ENCODE measurements at places on chromosomes 12 and 14.

DNA sequence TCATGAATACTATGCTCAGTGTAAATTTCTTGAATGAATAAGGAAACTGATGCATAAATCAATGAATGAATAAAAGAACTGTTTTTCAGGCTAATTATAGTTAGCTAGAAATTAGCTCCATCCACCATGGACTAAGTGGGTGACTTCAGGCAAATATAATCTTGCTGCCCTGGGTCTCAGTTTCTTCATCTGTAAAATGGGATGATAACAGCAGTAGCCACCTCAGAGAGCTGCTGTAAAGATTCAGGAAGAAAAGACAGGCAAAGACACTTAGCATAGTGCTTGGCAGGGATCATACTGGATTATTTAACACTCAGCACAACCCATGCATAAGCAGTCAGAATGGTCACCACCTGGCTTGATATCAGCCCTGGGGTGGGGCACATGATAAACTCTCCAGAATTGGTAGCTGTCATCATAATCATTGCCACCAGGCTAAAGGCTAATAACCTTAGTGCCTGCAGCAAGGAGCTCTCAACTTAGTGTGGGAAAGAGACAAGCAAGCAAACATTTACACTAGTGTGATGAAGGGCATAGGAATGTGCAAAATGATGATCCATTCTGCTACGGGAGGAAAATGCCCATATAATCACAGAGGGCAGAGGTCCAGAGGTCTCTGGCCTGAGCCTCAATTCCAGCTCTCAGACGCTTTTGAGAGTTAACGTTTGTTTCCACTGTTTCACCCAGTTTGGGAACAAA is 234.7 kb upstream of the TBX3 start:
- no peak for DNase-seq

GRCh38 chr14:77647853-77648252 is 31.4 kb upstream of the SPTLC2 start:
- no peak for DNase-seq

GRCh38 chr12:100251917-100252316 is 15.0 kb downstream of the DEPDC4 start:
- no peak for DNase-seq

DNA sequence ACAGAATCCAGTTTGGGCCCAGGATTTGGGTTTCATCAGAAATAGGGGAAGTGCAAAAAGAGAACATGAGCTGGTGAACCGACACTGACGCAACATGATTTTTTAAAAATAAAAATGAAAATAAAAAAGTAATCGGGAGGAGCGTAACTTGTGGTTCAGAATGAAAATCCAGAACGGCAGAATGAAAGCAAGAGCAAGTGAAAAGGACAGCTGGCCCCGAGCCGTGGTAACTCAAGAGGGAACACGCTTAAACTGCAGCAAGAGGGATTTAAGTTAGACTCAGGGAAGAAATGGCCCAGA is 1.6 kb downstream of the SLC6A12 start:
- DNase-seq: no peak

- DNase-seq: peak; percentile 55
Observed at GRCh38 chr14:96126339-96126782, 78.3 kb upstream of the BDKRB2 start.

DNA sequence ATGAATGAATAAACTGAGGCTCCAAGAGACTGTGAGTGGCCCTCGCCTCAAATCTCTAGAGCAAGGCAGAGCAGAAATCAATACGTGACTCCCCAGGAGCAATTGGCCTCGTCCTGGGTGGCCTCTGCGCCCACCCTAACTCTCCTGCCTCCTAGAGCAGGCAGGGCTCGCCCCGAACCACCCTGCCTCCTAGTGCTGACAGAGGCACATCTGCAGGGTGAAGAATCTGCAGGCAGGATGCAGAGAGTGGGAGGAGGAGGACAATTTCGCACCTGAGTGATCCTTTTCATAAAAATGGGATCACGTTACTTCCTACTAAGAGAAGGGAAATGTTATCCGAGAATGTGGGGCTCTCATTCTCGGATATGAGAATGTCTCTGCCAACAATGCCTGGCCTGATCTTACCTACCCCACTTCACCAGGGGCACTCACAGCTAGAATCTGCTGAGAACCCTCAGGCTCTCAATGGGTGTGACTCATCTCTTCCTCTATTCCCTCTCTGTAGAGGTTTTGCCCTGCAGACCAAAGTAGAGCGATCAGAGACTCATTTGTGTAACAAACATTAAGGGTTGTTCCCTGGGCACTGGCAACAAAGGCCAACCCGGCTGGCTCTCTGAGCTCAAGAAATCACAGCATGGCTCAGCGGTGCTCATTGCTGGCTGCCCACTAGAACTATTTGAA is 61.7 kb upstream of the BCL2L14 start:
- DNase-seq: peak; percentile 46

DNA sequence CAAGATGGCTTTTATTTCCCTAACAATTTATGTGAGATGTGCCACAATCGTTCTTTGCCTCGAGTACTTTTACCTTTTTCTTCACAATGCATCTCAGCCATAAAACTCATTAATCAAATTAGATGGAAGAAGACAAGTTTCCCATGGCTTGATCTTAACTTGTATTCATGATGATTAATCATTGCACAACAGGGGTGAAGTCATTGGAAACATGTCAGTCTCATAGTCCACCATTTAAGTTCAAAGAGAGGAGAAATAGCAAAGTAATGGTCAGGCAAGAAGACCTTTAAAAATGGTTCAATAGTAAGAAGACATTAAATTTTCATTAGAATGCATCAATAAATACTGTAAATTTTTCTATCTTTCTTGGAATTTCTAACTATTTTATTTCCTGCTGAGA is 136.3 kb downstream of the FOXG1 start:
- no peak for DNase-seq

DNA sequence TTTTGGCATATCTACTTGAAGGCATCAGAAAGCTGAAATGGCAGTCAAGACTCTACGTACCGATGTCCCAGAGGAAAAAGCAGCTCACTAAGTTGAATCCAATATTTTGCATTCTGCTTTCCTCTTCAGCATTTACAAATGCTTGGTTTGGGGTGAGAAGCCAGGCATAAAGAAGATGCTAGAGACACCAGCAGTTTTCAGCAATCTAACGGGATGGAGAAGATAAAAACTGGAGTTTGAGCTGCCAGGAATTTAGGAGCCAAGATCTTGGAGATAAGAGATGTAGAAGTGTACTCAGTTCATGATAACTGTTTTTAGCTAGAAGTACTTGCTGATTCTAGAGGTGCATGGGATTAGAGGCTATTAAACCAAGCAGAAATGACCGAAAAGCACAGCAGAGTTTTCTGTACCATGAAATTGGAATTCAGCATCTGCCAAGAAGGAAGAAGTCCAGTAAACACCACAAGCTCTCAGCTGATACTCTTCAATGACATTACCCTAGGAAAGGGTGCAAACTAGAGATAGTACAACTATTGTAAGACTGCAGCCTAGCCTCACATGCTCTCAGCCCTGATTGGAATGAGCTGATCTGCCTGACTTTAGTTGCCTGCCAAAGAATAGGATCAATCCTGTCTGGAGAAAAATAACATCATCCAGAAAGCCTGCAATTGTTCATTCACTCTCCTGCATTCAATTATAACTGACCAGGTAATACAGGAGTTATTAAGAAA is 7.4 kb upstream of the ALDH1L2 start:
- no peak for DNase-seq

- no peak for DNase-seq
Observed at GRCh38 chr12:100365411-100365810, 8.5 kb downstream of the SLC17A8 start.

DNA sequence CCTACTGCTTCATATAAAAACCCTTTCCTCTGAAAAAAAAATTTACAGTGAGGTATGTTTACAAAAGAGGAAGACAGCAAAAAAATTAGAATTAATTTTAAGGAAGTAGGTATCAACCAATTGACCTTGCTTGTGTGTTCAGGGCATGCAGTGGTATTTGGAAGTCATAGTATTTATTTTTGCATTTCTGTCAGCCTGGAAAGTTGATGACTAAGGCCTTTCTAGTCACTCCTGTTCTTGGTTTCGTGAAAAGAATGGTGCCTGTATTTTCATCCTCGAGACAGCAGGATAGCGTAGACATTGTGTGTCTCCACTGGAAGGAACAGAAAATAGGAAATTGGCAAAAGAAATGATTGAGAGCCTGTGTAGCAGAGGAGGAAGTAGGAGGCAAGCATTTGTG is 24.5 kb downstream of the SLC16A7 start:
- no peak for DNase-seq

GRCh38 chr12:108826101-108826806 is 31.1 kb downstream of the SSH1 start:
- no peak for DNase-seq

GRCh38 chr14:32470161-32470715 is 141.1 kb downstream of the AKAP6 start:
- DNase-seq: no peak

DNA sequence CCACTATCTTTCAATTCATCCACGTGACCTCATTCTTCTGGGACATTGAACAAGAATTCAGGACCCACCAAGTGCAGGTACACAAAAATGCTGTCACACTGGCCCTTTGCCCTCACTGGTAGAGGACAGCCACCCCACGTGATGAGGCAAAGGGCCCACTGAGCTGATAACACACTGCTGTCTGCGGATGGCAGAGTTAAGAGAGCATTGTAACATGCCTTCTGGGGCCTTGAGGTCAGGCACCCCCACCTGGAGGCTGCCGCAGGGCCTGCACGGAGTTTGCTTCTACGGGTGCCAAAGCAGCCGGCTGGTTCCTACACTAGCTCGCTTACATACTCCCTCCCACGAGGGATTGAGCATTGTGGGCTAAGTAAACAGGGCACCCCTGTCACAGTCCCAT is 101.0 kb downstream of the LRIG3 start:
- DNase-seq: no peak

DNA sequence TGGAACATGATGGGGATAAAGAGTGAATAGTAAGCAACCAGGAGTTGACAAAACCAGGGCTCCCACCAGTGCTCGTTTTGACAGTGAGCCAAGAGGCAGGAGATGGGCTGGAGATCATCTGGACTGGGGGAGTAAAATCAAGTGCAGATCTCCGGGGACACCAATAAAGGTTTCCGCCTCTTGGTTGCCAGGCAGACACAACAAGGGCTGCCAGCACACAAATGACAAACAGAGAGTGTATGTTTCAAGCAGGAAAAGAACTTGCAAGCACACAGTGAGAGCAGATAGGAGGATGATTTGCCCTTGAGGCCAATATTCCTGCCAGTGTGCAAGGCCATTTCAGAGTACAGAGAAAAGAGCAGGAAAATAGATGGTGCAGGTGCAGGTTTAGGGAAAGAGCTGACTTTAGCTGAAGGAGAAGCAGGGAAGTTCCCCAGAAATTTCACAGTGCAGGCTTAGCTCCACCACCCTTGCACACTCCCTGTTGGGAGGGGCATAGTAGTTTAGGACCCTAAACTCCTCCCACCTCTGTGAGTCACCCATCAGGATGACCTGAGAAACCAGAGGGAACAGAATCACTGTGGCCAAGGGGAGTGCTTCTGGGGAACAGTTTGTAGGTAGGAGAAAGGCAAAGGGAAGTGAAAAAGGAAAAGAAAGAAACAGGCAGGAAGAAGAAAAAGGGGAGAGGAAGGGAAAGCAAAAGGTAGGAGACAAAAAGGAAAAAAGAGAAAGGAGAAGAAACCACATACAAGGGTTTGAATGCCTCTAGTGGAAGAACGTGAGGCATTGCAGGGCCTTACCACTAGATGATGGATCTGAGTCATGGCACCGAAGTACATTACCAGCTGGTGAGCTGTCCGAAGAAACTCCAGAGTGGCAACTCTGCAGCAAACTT is 404.4 kb downstream of the SLC6A15 start:
- no peak for DNase-seq

GRCh38 chr14:67557656-67558055 is 24.6 kb downstream of the PLEKHH1 start:
- no peak for DNase-seq

GRCh38 chr14:99260116-99260515 is 11.9 kb downstream of the BCL11B start:
- DNase-seq: no peak

DNA sequence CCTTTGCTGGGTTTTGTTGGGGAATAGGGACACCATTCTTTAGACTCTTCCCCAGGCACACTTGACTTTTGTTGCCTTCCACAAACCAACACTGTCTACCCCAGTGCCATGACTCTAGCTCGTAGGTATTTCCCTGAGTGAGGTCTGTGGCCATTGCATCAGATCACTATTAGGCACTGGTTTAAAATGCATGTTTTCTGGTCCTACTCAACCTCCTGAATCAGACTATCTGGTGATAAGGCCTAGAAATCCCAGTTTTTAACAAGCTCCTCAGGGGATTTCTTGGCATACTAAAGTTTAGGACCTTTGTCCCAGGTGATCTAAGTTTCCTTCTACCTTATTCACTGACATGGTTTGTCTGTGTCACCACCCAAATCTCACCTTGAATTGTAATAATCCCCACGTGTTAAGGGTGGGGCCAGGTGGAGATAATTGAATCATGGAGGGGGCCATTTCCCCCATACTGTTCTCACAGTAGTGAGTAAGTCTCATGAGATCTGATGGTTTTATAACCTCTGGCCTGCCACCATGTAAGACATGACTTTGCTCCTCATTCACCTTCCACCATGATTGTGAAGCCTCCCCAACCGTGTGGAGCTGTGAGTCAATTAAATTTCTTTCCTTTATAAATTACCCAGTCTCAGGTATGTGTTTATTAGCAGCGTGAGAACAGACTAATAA is 87.8 kb upstream of the PSMC1 start:
- no peak for DNase-seq

GRCh38 chr14:96803958-96804357 is 6.8 kb downstream of the VRK1 start:
- no peak for DNase-seq

- DNase-seq: peak; percentile 29
Observed at GRCh38 chr12:103930787-103931735, 851 bp downstream of the HSP90B1 start.

GRCh38 chr12:95710386-95710785 is 80.2 kb downstream of the NTN4 start:
- DNase-seq: no peak

GRCh38 chr14:82035397-82035796 is 501.7 kb upstream of the SEL1L start:
- no peak for DNase-seq

DNA sequence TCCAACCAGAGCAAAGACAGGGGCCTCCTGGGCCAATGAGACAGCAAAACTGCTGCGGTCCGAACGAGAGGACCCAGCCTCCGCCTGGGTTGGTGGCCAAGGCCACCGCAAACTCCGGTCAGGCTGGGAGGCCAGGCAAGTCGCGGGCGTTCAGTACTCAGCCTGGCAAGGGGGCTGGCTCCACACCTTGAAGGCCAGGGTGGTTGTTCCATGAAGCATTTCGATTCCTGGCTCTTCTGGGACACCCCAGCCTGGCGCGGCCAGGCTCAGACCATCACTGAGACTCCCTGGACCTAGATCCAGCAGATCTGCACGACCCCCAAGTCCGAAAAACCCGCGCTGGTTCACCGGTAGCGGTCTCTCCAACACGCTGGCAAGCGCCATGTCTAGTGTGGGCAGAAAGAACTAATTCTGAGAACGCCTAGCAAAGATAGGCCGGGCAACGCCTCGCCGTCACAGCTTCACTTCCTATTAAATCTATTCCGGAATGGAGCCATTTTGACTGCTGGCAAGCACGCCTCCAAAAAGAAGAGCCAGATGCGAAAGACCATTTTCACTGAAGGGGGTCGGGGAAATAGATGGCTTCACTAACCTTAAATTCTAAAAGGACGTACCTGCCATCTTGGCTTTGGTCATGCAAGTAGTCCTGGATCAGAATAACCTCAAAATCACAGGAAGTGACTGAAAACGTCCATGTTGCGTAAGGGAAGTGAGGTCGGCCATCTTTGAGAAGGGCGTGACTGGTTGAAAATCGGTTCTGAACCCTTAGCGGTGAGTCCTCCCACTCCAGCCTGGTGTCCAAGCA is at the start of gene PSMB5:
TSS of gene PSMB5 (minus strand) at position 403 of the 805 bp plus-strand sequence. CDS start at position 384, 19 bp downstream.
- DNase-seq: peak; percentile 93

GRCh38 chr14:32588448-32589320 is 259.6 kb downstream of the AKAP6 start:
- no peak for DNase-seq

Data from CD4-positive, alpha-beta T cell treated with Interleukin-15 for 1 hour (primary cell).